D341Med (cell line): ENCODE measurements at places on chromosomes 6 and 20.

GRCh38 chr6:128570680-128571063 lies 50.3 kb upstream of the PTPRK start:
- no peak for DNase-seq

- DNase-seq = no peak
These were observed 32.7 kb upstream of the PSMF1 start for GRCh38 chr20:1085492-1086276.

- no peak for DNase-seq
These were observed 17.4 kb upstream of the EEF1A1 start for GRCh38 chr6:73538116-73538779.

- no peak for DNase-seq
These were observed 341.5 kb downstream of the CDH4 start for GRCh38 chr20:61593516-61593915.

DNA sequence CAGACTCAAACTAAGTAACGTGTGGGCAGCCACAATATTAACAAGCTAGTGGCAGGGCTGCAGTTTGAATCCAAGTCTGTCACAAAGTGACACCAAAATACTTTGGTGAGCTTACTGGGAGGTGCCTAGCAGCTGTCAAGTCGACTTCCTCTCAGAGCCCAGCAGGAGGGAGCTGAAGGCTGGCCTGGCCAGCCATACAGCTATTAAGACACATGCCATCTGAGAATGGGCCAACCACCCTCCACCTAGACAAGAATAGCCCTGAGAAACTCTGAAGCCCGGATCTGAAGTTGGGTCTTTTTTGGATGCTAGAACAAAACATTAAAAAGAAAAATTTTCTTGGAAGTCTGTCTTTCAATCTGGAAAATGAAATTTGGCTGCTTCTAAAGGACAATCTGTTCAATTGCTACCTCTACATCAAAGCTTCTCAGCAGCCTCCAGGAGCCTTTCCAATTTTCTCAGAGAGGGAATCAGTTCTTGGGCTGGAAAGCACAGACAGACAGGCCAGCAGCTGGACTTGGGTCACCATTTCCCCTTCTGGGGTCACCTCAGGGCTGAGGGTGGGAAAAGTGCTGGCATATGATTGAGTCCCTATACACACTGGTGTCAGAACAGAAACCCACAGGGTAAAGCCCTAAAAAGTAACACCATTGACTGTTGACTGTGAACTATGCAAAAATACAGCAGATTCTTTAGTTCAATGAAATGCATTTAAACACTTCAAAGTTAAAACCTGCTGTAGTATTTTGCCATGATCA lies 42.9 kb downstream of the UQCC1 start:
- DNase-seq = peak; percentile 51

GRCh38 chr6:145031001-145031400 lies 704.3 kb downstream of the EPM2A start:
- no peak for DNase-seq

DNA sequence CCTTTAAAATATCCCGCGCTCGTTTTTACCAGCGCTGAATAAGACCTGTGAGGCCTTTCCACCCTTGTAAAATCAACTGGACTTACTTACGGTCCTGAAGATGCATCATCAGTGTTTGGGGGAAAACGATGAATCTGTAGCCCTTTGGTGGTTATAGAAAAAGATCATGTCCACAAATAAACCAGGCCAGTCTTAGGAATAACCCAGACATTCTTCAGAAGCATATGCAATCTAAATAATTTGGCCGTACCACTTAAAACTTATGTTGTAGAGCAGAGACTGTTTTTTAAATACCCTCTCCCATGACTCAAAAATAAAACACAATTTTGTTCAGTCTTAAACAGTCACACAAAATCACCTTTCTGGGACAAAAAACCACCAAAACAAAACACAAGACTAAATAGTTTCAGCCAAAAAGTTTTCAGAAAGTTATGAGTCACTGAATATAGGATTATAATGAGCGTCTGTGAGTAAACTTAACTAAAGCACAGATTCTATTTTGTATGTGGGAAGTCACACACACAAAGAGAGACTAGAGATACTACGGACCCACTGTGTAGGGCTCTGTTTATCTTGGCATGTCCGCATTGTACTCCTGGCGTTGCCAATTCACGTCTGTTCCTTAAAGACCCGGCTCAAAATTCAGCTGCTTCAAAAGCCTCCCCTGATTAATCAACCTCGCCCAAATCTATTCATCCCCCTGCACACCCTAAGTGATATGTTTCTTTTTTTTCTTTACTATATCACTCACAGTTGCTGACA lies 26.5 kb upstream of the SMOC2 start:
- DNase-seq = no peak

DNA sequence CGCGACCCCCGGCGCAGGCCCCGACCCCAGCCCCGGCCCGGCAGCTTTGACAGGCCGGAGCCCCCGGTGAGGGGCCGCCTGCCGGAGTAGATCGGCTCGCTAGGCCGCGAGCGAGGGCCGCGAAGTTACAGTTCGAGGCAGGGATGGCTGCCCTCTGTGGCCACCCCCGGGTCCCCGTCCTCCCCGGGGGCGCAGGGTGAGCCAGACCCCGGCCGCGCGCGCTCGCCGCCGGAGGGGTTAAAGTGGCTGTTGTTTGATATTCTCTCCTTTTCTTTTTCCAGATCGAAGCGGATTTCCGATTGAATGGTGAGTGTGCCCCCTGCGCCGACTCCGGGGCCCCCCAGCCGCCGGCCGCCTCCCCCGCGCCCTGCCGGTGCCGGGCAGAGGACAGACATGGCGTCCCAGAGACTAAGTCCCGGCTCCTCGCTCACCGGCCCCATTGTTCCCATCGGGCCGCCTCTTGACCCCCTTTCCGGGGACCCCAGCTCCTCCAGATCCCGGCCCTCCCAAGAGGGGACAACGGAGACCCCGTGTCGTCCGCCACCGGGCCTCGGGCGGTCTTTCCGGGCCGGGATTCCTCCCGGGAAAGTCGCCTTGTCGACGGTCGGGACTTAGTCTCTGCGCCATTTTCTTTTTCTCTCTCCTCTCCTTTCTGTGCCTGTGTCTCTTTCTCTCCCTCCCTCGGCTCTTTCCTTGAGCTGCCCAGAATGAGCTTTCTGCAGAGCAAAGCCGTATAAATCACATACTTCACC lies 704 bp downstream of the TOP1 start:
- peak; percentile 74 for DNase-seq

- no peak for DNase-seq
These were observed 530.4 kb upstream of the BTBD3 start for GRCh38 chr20:11387189-11387754.

- DNase-seq = no peak
These were observed 199.5 kb upstream of the FAM83B start for GRCh38 chr6:54646951-54647664.

GRCh38 chr6:153044295-153044694 lies 41.8 kb upstream of the MTRF1L start:
- no peak for DNase-seq

DNA sequence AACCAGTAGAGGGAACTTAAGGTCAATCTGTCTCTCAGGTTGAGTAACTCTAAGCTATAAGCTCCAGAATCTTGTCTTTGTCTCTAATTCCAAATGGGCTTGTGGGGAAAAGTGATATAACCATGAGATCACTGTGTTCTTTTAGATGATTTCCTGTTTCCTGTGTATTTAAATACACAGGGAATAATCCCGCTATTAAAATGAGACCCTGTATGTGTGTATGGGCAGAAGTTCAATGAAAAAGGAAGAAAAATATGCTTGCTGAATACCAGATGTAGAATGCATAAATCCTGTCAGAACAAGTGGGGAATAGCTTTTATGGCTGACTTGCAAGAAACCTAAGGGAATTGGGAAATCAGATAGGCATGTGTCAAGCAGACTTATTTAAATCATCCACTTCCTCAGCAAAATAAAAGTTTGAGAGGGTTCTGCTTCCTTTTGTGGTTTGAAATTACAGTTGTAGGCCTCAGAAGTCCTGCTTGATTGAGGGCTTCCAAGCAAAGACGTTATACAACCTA lies 164.7 kb upstream of the PDE7B start:
- no peak for DNase-seq

GRCh38 chr6:118710616-118711015 lies 59.2 kb upstream of the CEP85L start:
- DNase-seq = no peak

DNA sequence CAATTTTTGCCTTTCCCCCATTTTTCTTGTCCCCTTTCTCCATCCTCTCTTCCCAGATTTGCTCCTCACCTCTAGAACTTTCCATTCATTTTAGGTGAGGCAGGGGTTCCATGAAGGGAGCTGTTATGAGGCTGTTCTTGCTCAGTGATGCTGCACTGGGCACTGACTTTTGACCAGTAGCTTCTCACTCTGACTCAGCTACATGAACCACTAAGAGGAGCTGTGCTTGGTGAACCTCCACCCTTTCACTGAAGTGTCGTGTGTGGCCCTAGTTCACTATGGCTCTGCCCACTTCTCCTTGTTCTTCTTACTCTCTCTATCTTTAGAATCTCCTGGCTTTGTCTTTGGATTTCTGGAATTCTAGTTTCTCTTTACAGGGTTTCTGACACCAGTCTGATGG lies 307.1 kb upstream of the RNF24 start:
- DNase-seq = no peak

GRCh38 chr6:167267921-167268401 lies 23.2 kb upstream of the UNC93A start:
- no peak for DNase-seq

DNA sequence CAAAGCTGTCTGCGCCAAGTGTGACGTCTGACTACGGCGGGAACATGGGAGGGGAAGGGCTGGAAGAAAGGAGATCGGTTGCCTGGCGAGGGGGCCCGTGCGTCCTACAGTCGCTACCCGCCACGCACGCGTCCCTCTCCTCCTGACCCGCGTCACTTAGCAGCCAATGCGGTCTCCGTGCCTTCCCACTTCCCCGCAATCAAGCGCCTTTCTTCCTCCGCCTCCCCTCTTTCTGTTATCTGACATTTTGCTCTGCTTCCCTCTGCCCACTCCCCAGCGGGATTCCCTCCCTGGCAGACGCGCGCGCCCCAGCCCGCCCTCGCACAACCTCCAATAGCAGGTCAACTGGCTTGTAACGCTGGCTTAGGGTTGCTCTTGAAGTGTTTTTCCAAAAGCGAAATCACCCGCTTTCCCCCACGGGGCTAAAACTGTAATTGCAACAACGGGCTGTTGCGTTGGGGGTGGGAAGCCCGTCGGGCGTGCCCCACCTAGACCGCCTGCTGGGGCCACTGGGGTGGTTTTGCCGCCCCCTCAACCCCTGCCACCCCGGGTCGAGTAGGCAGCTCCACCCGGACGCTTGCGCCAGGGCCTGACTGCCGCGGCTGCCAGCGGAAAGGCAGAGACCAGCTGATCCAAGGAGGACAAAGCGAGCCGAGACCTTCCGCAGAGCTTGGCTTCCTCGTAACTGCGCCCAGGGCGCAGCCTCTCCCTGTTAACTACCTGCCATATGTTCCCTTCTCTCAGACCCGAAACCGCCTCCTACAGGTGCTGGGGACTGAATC lies 6.2 kb upstream of the SOX4 start:
- peak; percentile 86 for DNase-seq

DNA sequence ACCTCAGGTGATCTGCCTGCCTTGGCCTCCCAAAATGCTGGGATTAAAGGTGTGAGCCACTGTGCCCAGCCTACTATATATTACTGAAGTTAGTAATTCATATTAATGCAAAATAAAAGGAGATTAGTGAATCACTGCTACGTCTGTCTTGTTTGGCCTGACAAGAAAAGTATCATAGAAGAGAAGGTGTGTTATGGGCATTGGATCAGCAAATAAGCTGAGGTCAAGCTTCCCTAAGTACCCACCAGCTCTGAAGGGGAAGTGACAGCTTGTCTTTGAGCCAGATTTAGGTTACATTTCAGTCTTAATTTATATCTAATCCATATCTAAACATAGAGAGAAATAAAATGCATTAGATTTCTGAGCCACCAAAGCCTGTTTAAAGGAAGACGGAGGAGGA lies 7.1 kb downstream of the SGK1 start:
- DNase-seq = no peak

GRCh38 chr6:39887692-39888450 lies 46.4 kb downstream of the MOCS1 start:
- no peak for DNase-seq

DNA sequence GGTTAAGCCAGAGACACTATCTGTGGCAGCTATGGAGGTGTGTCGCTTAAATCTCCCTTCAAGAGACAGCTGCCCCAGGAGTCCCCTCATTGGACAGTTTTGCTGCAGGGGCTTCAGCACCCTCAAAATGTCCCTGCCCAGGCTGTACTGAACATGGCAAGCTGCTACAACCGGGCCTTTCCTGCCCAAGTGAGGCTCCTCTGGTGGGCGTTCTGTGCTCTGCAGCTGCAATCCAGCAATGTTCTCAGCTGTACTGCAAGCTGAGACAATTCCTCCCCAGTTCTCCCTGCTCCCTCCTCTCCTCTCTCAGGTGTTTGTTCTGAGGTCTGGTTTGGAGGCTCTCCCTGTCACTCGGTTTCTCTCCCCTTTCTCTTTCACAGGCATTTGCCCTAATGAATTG lies 190.8 kb upstream of the LAMP5 start:
- no peak for DNase-seq

DNA sequence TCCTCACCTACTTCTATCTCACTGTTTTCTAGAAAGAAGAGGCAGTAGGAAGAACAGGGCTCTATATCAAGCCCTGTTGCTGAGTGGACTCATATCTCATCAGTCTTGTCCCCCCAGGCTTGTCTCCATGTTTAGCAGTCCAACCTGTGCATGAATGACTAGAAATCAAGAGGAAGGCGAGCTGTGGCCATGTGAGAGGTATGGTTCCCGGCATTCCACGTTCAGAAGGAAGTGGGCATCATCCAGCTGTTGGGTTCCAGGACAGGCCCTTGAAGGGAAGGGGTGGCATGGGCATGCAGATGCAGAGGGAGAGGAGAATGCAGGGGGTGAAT lies 176.6 kb downstream of the MRPL14 start:
- DNase-seq = no peak

- no peak for DNase-seq
These were observed 241.9 kb downstream of the EPHA7 start for GRCh38 chr6:93177438-93177837.

DNA sequence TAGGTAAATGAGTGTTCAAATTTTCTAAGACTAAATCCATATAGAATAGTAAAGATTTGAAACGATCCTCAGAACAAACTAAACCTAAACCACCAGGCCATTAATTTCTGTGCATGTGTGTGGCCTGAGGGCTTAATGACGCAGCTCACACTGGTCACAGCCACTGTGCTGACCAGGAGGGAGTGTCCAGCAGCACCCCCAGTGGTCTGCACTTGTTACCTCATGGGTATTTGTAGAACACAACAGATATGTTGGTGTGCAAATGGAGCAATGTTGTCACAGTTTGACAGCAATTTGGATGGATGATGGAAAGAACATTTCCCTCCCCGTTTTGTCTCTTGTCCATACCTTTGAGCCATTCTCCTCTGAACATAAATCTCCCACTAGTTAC lies 122.4 kb upstream of the EXOC2 start:
- no peak for DNase-seq

GRCh38 chr6:68635706-68636513 lies 828 bp downstream of the ADGRB3 start:
- DNase-seq = peak; percentile 53

DNA sequence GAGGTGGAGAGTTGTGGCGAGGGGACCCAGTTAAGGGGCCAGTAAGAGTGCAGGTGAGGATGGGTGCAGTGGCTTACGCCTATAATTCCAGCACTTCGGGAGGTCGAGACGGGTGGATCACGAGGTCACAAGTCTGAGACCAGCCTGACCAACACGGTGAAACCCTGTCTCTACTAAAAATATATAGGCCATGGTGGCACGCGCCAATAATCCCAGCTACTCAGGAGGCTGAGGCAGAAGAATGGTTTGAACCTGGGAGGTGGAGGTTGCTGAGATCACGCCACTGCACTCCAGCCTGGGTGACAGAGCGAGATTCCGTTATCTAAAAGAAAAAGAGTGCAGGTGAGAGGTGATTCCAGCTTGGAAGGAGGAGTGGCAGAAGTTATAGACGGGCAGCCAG lies 28.0 kb downstream of the PPP1R3G start:
- DNase-seq = no peak
